Stimulated activated CD4-positive, alpha-beta T cell treated with anti-CD3 and anti-CD28 coated beads, Interleukin-4, amount 100 ng/mL, for 48 hours (primary cell): ENCODE measurements at places on chromosomes 4 and X.

DNA sequence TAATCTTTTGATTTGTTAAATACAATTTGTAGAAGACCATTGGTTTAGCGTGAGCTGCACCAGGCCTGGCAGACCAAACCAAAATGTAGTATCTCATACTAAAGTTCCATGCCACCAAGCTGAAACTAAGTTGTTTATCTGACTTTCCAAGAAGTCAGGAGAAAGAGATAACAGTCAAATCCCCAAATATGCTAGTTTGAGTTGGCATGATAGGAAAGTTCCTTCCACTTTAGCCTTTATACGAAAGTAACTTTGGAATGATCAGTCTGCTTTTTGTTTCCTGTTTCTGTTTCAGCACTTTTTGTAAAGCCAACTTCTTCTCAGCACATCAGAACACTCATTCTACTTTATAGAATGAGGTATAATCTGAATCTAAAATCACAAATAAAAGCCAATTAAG lies 449.2 kb downstream of the GRXCR1 start:
- no peak for DNase-seq

- no peak for DNase-seq
Observed at GRCh38 chr4:6192245-6192644, 8.1 kb downstream of the JAKMIP1 start.

DNA sequence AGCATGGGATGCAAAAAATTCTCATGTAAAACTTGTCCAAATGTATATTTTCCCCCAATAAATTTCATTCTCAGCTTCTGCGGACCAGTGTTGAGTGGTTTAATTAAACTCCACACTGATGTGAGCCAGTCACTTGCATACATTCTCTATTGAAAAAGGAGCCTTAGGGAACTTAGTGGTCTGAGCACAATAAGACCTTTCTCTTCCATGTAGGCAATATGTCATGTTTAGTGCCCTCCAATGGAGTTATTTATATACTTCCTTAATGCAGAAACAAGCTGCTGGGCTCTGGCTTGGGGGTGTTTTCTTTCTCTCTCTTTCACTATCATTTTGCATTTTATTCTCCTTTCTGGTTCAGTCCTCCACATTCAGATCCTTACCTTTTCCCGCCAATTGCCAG lies 196.9 kb downstream of the ANAPC10 start:
- no peak for DNase-seq

GRCh38 chrX:77528034-77528433 lies 80.8 kb downstream of the FGF16 start:
- no peak for DNase-seq

- no peak for DNase-seq
Observed at GRCh38 chr4:114393295-114394038, 205.1 kb upstream of the UGT8 start.
